Frontal cortex (tissue), 4 donors: ENCODE measurements at places on chromosomes 11 and 22. TPM values are rescaled to one million over a fixed set of nuclear protein-coding genes. Genes with fewer than 3 reads are reported as not detected.

Gene FIBIN
- 6.5 TPM for total RNA-seq

Gene UCP3
- total RNA-seq, result 0.82 TPM

Gene C22orf42
- 0.41 TPM for total RNA-seq

Gene OR52N4
- total RNA-seq, result not detected

Gene GPR83
- total RNA-seq, result 1.2 TPM

Gene APOBEC3F
- 0.82 TPM for total RNA-seq

Gene MMP11
- 18.8 TPM for total RNA-seq

Gene MYEOV
- total RNA-seq, result not detected

Gene SMC1B
- total RNA-seq, result not detected

Gene PRR5
- 10.6 TPM for total RNA-seq

Gene ADM2
- not detected for total RNA-seq

Gene DNAJB7
- total RNA-seq, result not detected

Gene PKDREJ
- under 0.01 TPM for total RNA-seq

Gene MS4A1
- total RNA-seq, result under 0.01 TPM

Gene GNB1L
- 2.9 TPM for total RNA-seq
